Glomerular endothelial cell (primary cell): ENCODE measurements at places on chromosomes 5 and 9. TPM values are rescaled to one million over a fixed set of nuclear protein-coding genes. Genes with fewer than 3 reads are reported as not detected.

DNA sequence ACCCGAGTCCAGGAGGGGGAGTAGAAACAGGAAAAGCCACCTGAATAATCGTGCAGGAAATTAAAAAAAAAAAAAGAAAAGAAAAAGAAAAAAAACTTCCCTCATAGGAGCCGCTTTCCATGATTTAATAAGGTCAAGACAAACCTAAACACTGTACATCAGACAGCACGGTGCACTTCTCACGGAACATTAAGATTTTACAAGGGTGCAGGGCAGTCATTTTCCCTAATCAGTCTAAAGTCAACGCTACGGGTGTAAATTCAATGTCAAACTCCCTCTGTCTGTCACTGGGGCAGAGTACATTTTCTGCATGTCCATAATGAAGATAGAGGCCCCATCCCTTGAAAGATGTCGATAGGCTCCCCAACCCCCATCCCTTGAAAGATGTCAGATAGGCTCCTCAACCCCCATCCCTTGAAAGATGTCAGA lies 139.7 kb downstream of the TSSK1B start:
- DNase-seq, result no peak

MEIKIN gene
- not detected in 2 replicates for total RNA-seq

SARDH gene
- total RNA-seq, result 1.3 and 3.4 TPM in 2 replicates

SKIC3 gene
- total RNA-seq, result 78.6 and 79.1 TPM in 2 replicates

- DNase-seq, result no peak
Observed at GRCh38 chr9:11086561-11086960, 473.8 kb upstream of the PTPRD start.

DNA sequence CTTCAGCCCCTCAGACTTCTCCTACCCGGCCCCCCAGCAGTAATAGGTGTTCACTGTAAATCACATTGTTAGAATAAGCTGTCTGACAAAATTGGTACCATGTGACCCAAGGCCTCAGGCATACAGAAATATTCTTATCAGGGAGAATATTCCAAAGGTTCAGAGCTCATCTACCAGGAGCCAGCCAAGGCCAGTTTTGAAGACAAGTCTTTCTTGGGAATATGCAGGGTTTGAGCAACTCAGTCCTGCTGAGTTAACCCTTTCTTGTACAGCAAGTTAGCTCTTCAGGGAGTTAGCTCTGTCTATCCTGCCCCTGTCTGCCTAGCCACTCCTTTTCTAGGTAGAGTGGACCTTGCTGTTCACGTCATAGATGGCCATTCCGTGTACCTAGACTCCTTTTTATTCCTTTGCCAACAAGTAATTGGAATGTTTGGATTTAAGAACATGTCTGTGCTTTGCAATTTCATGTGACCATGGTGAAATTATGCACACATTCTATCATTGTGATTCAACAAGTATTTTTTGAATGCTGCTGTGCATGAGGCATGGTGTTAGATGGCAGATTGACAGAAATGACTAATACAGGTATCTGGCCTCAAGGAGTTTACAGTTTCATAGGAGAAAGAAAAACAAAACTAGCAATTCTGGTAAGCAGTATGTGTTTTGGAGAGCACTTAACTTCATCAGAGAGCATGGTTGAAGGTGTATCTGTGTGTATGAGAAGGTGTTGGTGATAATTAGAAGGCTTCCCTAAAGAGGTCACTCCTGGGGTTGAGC lies 22.6 kb downstream of the TGFBR1 start:
- DNase-seq, result no peak

GPRIN1 gene
- total RNA-seq, result 12.3 and 13.1 TPM in 2 replicates

KCNV2 gene
- not detected in 2 replicates for total RNA-seq

ELL2 gene
- 13.5 and 17.9 TPM in 2 replicates for total RNA-seq

TRAF1 gene
- 4.2 and 4.3 TPM in 2 replicates for total RNA-seq
